ENCODE measurements at places on chromosomes 1 and 21. TPM values are rescaled to one million over a fixed set of nuclear protein-coding genes. Genes with fewer than 3 reads are reported as not detected.

DNA sequence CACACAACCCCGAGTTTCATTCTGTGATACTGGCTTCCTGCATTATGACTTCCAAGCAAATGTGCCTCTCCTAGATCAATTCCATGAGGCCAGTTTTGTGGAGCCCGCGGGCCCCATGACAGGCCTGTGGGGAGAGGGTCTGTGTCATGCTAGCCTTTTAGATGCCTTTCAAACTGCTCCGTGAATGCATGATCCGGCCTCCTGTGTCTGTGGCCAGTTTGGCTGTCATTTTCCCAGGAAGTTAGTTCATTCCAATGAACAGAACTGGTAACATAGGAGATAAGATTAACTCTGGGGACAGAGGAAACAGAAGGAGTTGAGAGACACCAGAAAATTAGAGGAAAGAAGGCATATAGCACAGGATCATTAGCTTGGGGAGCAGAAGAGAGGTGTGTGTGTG lies 3.2 kb downstream of the FNDC7 start:
- no peak overlapping the region for H3K4me3 ChIP-seq
- no peaks in the 10 kb centered on the region for H3K4me1 ChIP-seq
- no peaks in the 10 kb centered on the region for H3K27me3 ChIP-seq
- H3K36me3 ChIP-seq: no peaks in the 10 kb centered on the region

Gene ABCG1
- 19.9 TPM for total RNA-seq

Gene GPA33
- total RNA-seq: not detected

Gene LPAR3
- total RNA-seq: not detected

DNA sequence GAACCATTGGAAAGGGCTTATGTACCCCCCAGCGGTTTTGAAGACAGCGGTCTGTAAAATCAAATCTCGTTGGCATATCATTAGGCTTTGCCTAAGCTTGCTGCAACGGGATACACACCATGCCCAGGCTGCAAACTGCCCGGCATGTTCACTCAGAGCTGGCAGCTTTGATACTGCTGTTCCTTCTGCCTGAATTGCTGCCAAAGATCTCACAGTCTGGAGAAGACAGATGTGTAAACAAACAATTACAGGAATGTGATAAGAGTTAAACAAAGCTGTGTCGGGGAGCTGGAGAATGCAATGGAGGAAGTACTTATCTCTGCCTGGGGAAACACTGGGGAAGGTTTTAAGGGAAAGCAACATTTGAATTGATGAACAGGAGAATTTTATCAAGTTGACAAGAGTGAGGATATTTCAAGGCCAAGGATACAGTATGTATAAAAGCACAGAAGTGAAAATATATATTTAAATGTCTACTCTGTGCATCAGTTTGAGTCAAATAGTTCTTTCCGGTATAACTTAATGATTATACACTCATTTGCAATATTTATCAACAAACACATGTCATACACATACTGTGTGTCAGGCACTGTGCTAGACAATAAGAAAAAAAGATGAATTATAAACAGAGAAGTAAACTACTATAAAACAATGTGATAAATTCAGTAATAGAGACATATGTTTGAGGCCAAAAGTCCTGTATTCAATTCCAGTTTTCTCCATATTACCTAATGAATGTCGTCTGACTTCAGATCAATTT lies 29.9 kb downstream of the CHML start:
- H3K36me3 ChIP-seq: no peaks in the 10 kb centered on the region
- no peaks in the 10 kb centered on the region for H3K27me3 ChIP-seq
- no peak for DNase-seq
- no peak overlapping the region for H3K27ac ChIP-seq
- H3K4me3 ChIP-seq: no peak overlapping the region
- no peaks in the 10 kb centered on the region for H3K4me1 ChIP-seq

GRCh38 chr1:160623227-160623633 lies 23.6 kb downstream of the SLAMF1 start:
- no peak overlapping the region for H3K27ac ChIP-seq
- no peaks in the 10 kb centered on the region for H3K36me3 ChIP-seq
- DNase-seq: no peak
- no peak overlapping the region for H3K4me3 ChIP-seq
- no peaks in the 10 kb centered on the region for H3K27me3 ChIP-seq

GRCh38 chr1:7386226-7387052 lies 384.7 kb upstream of the VAMP3 start:
- DNase-seq: no peak
- no peak overlapping the region for H3K4me3 ChIP-seq
- no peaks in the 10 kb centered on the region for H3K27me3 ChIP-seq

- DNase-seq: peak; percentile 28
- no peaks in the 10 kb centered on the region for H3K27me3 ChIP-seq
- no peak overlapping the region for H3K4me3 ChIP-seq
Measured at GRCh38 chr1:27455139-27455811, 34.7 kb downstream of the WASF2 start.

Gene PLD5
- total RNA-seq: not detected

- H3K4me1 ChIP-seq: no peaks in the 10 kb centered on the region
- H3K36me3 ChIP-seq: no peaks in the 10 kb centered on the region
- H3K4me3 ChIP-seq: no peak overlapping the region
- no peak overlapping the region for H3K27ac ChIP-seq
- DNase-seq: no peak
Measured at GRCh38 chr1:71511505-71511904, 430.7 kb upstream of the ZRANB2 start.

GRCh38 chr1:247322442-247322841 lies 9.2 kb downstream of the ZNF496 start:
- no peak overlapping the region for H3K4me3 ChIP-seq
- peaks cover 21% of the 10 kb centered on the region for H3K36me3 ChIP-seq
- DNase-seq: no peak
- H3K27me3 ChIP-seq: no peaks in the 10 kb centered on the region
- no peak overlapping the region for H3K27ac ChIP-seq

DNA sequence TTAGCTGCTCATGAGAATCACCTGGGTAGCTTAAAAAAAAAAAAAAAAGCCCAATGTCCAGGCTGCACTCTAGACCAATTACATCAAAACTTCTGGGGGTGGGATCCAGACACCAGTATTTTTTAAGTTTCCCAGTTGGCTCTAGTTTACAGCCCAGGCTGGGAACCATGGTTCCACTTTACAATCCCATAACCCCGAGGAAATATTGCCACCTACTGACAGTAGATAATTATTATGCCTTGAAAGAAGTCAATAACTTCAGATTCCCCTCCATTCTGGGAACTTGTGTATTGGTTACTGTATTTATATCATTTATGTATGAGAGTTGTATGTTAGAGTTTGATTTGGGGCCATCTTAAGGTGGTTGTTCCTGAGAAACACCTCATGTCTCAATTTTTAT lies 100.2 kb downstream of the SPATA46 start:
- no peak overlapping the region for H3K27ac ChIP-seq
- no peaks in the 10 kb centered on the region for H3K27me3 ChIP-seq
- no peak overlapping the region for H3K4me3 ChIP-seq
- no peak for DNase-seq
- peaks cover 4% of the 10 kb centered on the region for H3K4me1 ChIP-seq

Gene KRTAP20-2
- not detected for total RNA-seq

DNA sequence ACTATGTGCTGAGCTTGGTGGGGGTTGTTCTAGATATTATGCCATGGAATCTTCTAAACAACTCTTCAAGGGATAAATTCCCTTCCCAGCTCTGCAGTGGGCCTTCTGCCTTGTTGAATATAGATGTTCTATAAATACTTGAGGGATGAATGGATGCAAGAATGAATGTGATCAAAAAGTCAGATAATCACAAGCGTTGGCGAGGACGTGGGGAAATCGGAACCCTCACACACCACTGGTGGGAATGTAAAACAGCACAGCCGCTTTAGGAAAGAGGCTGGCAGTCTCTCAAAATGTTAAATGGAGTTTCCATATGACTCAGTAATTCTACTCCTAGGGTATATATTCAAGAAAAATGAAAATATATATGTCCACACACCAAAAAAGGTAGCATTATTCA lies 19.0 kb downstream of the SDC3 start:
- DNase-seq: no peak
- no peak overlapping the region for H3K4me3 ChIP-seq
- H3K4me1 ChIP-seq: peaks cover 19% of the 10 kb centered on the region
- no peaks in the 10 kb centered on the region for H3K27me3 ChIP-seq
- no peak overlapping the region for H3K27ac ChIP-seq
- H3K36me3 ChIP-seq: no peaks in the 10 kb centered on the region

- DNase-seq: peak; percentile 8
- no peak overlapping the region for H3K4me3 ChIP-seq
- no peak overlapping the region for H3K27ac ChIP-seq
- no peaks in the 10 kb centered on the region for H3K36me3 ChIP-seq
- H3K27me3 ChIP-seq: no peaks in the 10 kb centered on the region
Measured at GRCh38 chr1:99590578-99591209, 55.2 kb upstream of the PALMD start.

Gene CFHR5
- not detected for total RNA-seq

Gene SNX27
- total RNA-seq: 35.1 TPM

DNA sequence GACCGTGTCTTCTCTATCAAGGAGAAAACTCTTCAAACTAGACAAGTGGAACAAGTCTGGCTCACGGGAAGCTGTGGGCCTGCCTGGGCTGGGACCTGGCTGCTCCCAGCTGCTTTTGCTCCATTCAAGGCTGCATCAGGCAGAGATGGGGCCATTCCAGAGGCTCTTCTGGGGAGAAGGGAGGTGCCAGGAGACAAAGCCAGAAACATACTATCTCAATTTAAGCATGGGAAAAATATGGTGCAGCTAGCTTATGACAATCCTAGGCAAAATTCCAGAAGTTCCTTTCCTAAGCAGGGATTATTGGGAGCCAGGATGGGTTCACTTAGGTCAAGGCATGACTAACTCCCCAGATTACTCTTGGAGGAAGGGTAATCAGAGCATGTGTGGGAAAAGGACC lies 90.8 kb upstream of the SLC2A1 start:
- no peak overlapping the region for H3K4me3 ChIP-seq
- no peaks in the 10 kb centered on the region for H3K4me1 ChIP-seq
- no peak for DNase-seq
- no peaks in the 10 kb centered on the region for H3K36me3 ChIP-seq

DNA sequence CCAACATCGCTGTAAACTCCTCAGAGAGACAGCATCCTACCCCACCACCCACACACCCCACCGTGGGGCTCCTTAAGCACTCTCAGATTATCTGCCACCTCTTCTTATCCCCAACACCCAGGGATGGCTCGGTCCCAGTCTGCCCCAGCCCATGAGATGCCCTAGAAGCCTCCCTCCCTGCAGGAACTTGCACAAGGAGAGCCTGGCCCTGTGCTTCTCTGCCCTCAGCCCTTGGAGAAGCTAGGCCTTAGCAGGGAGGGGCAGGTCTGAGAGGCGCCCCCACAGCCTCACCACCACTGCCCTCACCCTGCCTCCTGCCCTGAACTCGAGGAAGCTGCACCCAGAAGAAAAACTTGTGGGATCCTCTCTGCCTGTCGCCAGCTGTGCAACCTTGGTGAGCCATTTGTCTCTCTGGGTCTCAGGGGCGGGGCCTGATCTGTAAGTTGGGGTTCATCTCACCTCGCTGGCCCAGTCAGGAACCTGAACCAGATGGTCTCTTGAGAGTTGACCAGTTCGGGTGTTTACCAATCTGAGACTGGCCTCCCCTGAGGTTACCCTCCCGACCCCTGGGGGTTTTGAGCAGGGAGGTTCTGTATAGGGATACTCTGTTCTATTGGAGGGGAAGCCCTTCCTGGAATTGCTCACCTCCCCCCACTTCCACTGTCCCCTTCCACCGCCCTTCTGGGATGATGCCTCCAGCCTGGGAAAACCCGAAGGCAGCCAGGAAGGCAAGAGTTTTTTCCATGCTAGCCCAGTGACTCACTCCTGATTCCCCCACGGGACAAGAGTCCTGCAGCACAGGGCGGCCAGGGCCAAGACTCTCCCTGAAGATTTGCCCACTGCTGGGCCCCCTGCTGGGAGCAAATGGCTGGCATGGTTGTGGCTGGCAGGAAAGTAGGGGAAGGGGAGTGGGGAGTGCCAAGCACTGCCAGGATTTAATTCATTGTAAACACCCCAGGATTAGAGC lies at the start of gene S100A3:
TSS of gene S100A3 (minus strand) at position 537 of the 967 bp plus-strand sequence. CDS start 773 bp downstream, outside the sequence.
- no peak for DNase-seq
- H3K36me3 ChIP-seq: no peaks in the 10 kb centered on the region
- H3K4me3 ChIP-seq: no peak within 1 kb of the TSS
- peaks cover 46% of the 10 kb centered on the region for H3K4me1 ChIP-seq
- H3K27me3 ChIP-seq: no peaks in the 10 kb centered on the region

GRCh38 chr1:226549937-226550671 lies 1.5 kb downstream of the STUM start:
- no peak overlapping the region for H3K4me3 ChIP-seq
- no peaks in the 10 kb centered on the region for H3K27me3 ChIP-seq
- DNase-seq: peak; percentile 54
- H3K27ac ChIP-seq: no peak overlapping the region

- H3K27ac ChIP-seq: no peak overlapping the region
- H3K4me1 ChIP-seq: peaks cover 12% of the 10 kb centered on the region
- no peaks in the 10 kb centered on the region for H3K27me3 ChIP-seq
- H3K4me3 ChIP-seq: no peak overlapping the region
- no peak for DNase-seq
Measured at GRCh38 chr1:83854456-83854855, 144.5 kb downstream of the TTLL7 start.

GRCh38 chr1:33096363-33097005 lies 15.5 kb downstream of the AZIN2 start:
- no peaks in the 10 kb centered on the region for H3K4me1 ChIP-seq
- no peaks in the 10 kb centered on the region for H3K36me3 ChIP-seq
- H3K27ac ChIP-seq: no peak overlapping the region
- H3K4me3 ChIP-seq: no peak overlapping the region
- no peaks in the 10 kb centered on the region for H3K27me3 ChIP-seq
- no peak for DNase-seq

DNA sequence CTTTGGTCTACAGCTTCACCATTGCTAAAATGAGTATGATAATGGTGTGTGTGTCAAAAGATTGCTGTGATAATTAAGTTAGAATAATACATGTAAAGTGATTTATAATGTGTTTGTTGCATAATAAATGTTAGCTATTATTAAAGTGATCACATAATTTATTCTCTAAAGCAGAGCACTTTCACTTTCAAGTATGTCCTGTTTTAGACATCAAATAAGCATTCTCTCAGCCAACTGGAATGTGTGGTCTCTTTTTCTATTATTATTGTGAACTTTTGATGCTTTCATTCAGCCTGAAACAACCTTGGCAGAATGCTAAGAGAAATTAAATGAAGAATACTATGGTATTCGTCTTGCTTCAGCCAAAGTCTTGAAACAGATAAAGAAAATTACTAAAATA lies 102.8 kb upstream of the COL11A1 start:
- DNase-seq: no peak
- H3K27ac ChIP-seq: no peak overlapping the region
- H3K4me3 ChIP-seq: no peak overlapping the region
- no peaks in the 10 kb centered on the region for H3K4me1 ChIP-seq
- H3K27me3 ChIP-seq: no peaks in the 10 kb centered on the region

Gene CD244
- total RNA-seq: 0.27 TPM
